ENCODE measurements at places on chromosomes 5 and 9. TPM values are rescaled to one million over a fixed set of nuclear protein-coding genes. Genes with fewer than 3 reads are reported as not detected.
A peak's percentile ranks its signal among the peaks of the same experiment; 100 is the strongest.

DNA sequence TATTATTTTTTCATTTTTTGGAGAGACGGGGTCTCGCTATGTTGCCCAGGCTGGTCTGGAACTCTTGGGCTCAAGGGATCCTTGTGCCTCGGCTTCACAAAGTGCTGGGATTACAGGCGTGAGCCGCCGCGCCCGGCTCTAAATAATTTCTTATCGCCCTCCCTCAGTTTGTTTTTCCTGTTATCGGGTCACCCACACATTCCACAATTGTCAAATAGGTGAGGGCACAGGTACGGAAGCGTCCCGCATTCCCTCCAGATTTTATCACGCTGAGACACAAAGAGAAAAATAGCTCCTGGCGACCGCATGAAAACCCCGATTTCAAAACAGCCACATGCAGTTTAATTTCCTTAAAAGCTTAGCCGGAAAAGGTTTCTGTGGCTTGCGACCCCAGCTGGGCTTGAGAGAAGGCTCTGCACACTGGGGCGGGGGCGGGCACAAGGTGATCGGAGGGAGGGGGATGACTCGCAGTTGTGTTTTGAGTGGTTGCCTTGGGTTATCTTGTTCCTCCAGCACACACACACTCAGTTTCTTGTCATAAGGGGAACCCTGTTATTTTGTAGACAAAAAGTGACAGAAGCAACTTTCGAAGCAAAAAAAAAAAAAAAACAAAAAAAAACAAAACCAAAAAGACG lies 717 bp upstream of the IQGAP2 start:
- H3K4me3 ChIP-seq: peak overlapping the region; percentile 92
- no peaks in the 10 kb centered on the region for H3K36me3 ChIP-seq
- DNase-seq: no peak
- peak overlapping the region; percentile 59 for H3K27ac ChIP-seq
- H3K27me3 ChIP-seq: peaks cover 2% of the 10 kb centered on the region

Gene STPG3
- not detected for total RNA-seq

DNA sequence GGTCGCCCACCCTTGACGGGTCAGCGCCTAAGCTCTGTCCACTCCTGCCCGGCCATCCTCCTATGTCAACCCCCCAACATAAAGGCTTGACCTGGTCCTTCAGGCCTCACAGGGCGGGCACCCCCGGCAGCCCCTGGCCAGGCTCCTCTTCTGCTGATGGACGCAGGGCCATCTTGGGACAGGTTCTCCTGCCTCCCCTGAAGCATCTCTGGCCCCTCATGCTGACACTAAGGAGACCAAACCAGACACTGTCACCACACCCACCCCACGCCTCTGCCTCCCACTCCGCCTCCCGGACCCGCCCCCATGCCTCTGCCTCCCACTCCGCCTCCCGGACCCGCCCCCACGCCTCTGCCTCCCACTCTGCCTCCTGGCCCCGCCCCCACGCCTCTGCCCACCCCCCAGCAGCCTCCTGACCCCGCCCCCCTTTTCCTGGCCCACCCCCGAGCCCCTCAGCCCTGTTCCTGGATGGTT lies 6.8 kb downstream of the OBP2A start:
- H3K4me3 ChIP-seq: no peak overlapping the region
- no peaks in the 10 kb centered on the region for H3K4me1 ChIP-seq

Gene TMC1
- total RNA-seq: not detected

DNA sequence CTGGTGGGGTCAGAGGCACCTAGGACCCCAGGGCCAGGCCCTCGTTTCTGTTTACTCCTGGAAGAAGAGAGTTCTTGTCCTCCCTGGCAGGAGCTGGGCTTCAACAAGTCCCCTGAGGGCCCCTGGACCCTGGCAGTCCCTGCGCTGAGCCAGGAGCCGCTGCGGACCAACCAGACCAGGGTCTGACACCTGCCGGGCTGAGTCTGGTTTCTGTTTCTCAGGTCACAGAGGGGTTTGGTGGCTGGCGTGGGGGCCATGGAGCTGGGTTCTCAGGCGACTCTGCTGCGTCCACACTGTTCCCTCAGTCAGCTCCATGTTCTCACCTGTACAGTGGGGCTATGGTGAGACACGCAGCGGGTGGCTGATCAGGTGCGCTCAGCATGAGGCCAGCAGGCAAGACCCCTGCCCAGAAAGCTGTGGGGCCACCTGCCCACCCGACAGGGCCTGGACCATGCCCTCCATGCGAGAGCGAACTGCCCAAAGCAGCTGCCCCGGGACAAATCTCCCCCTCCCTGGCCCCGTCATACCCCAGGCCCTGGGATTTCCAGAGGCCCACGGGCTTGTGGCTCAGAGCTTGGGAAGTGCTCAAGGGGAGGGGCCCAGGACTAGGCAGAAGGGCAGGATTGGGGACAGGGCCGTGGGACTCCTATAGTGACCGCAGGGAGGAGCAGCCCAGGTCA lies 17.9 kb upstream of the NOTCH1 start:
- no peak for DNase-seq
- peaks cover 39% of the 10 kb centered on the region for H3K4me1 ChIP-seq
- H3K4me3 ChIP-seq: no peak overlapping the region
- H3K36me3 ChIP-seq: no peaks in the 10 kb centered on the region
- no peak overlapping the region for H3K27ac ChIP-seq

- H3K4me3 ChIP-seq: no peak overlapping the region
- no peak for DNase-seq
- no peaks in the 10 kb centered on the region for H3K36me3 ChIP-seq
- no peaks in the 10 kb centered on the region for H3K27me3 ChIP-seq
- peak overlapping the region; percentile 81 for H3K27ac ChIP-seq
Observed at GRCh38 chr5:73640861-73641320, 14.9 kb downstream of the ARHGEF28 start.

Gene PROB1
- total RNA-seq: 2.3 TPM

- H3K36me3 ChIP-seq: no peaks in the 10 kb centered on the region
- DNase-seq: no peak
- H3K27ac ChIP-seq: no peak overlapping the region
- no peak overlapping the region for H3K4me3 ChIP-seq
Observed at GRCh38 chr9:122122468-122122867, 29.4 kb upstream of the TTLL11 start.

Gene FOXD1
- 28.6 TPM for total RNA-seq

GRCh38 chr5:147454996-147455677 lies 54.7 kb downstream of the DPYSL3 start:
- DNase-seq: no peak
- peaks cover 1% of the 10 kb centered on the region for H3K36me3 ChIP-seq
- H3K4me1 ChIP-seq: peaks cover 31% of the 10 kb centered on the region

DNA sequence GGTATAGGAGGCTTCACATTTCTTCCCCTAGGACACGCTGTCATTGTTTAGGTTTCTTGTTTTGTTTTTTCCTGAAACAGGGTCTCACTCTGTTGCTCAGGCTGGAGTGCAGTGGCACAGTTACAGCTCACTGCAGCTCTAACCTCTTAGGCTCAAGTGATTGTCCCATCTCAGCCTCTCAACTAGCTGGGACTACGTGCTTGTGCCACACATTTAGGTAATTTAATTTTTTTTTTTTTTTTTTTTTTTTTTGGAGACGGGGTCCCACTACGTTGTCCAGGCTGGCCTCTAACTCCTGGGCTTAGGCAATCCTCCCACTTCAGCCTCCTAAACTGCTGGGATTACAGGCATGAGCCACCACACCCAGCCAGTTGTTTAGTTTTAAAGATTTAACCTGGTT lies 66.2 kb downstream of the EXOSC2 start:
- DNase-seq: no peak
- peaks cover 45% of the 10 kb centered on the region for H3K4me1 ChIP-seq
- H3K27ac ChIP-seq: no peak overlapping the region
- no peak overlapping the region for H3K4me3 ChIP-seq
- H3K27me3 ChIP-seq: no peaks in the 10 kb centered on the region
- no peaks in the 10 kb centered on the region for H3K36me3 ChIP-seq

Data from chondrocyte (in vitro differentiated cells).